ENCODE measurements at places on chromosomes 4 and X.
A peak's percentile ranks its signal among the peaks of the same experiment; 100 is the strongest.

GRCh38 chrX:19245711-19246269 is 97.9 kb upstream of the PDHA1 start:
- DNase-seq, result no peak

DNA sequence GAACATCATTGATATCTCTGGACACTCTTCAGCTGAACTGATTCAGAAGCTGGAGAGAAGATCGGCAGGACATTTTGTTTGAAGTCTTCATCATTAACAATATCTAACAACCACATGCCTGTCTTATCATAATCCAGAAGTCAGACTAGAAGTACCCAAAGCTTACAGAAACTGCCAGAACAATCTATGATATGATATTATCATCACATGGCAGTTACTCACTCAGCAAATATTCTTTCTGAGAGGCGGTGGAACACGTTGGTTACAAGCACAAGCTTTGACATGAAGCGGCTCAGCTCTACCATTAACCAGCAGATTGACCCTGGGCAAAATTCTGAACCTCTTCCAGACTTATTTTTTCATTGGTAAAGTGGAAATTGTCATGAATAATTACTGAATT is 69.4 kb upstream of the KIT start:
- DNase-seq, result no peak

GRCh38 chrX:40065296-40066046 is 32.3 kb downstream of the BCOR start:
- peak; percentile 67 for DNase-seq

DNA sequence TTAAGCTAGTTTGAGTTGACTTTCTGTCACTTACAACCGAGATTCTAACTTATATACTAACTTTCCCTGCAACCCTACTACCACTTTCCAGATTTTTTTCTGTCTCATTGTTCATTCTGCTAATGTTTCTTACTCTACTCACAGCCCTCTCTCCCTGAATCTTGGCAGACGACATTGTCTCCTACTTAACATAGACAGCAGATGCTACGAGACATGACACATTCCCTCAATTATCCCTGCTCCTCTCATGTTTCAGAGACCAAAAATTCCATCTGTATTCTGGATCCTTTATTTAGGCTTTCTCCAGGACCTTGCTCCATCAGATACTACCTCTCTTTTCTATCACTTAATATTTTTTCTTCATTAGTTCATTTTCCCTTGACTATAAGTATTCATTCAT is 379.1 kb upstream of the TEX13C start:
- DNase-seq, result no peak

DNA sequence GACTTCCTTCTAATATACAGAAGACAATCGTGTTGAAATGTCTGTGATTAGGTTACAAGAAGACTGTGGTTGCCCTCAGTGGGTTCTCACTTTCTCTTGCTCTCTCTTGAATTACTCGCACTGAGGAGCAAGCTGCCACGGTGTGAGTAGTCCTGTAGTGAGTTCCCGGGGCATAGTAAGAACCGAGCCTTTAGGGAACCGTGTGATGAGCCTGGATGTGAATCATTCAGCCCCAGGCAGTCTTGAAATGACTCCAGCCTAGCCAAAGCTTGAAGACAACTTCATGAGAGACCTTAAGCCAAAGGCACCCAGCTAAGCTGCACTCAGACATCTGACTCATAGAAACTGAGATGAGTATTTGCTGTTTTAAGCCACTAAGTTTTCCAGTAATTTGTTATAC is 292.7 kb downstream of the SPOCK3 start:
- no peak for DNase-seq

DNA sequence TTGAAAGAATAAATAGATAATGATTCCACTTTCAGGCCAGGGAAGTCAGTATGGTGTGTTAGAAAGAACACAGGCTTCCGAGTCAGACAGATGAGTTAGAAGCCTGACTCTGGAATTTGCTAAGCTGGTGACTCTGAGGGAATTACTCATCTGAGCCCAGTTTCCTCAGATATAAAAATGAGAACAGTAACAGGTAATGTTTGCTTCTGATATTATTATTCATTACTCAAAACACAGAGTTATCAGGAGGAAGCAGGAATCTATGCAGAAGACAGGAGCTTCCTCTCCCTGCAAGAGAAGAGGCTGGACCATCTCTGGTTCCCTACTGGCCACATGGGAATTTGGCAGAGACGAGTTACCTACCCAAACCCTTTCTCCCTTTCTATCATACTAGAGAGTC is 163.1 kb downstream of the EVC2 start:
- DNase-seq, result no peak

- DNase-seq, result no peak
Observed at GRCh38 chr4:113750296-113750695, 11.2 kb downstream of the CAMK2D start.

DNA sequence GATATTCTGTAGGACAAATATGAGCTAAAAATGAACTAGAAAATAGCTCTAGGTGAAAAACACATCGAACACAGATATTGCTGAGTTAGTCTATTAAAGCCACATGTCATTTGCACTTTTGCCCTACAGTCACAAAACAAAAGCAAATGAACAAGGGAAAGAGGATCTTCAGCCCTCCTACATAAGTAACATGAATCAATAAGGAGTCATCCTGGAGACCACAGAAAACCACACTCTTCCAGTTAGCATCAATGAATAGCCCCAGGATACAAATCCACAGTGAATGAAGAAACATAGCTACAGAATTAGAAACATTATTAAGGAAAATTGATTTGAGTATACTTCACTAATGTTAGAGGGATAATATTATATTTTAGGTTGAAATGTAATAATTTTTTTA is 311.4 kb downstream of the MAPK10 start:
- no peak for DNase-seq

DNA sequence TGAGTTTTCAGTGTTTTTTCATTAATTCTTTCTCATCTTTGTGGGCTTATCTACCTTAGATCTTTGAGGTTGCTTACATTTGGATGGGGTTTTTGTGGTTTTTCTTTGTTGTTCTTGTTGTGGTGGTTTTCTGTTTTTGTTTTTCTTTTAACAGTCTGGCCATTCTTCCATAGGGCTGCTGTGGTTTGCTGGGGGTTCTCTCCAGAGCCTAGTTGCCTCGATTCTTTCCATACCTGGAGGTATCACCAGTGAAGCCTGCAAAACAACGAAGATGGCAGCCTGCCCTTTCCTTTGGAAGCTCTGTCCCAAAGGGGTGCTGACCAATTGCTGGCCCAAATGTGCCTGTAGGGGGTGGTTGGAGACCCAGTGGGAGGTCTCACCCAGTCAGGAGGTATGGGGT is 168.6 kb upstream of the CLNK start:
- no peak for DNase-seq

GRCh38 chrX:15834053-15834452 is 20.6 kb downstream of the AP1S2 start:
- DNase-seq, result no peak

DNA sequence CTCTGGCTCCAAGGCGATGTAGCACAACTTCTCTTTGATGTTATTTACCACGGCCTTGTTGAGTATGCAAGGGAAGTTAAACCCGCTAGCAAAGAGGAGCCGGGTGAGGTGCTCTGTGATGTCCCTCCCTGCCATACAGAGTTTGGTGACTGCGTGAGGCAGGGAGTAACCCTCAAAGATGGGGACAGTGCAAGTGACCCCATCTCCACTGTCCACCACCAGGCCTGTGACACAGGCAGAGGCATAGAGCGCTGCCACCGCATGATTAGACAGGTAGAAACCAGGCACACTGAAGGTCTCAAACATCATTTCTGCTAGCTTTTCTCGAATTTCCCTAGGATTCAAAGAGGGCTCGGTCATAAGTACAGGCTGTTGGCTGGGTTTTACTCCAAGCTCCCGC is 677 bp downstream of the ACTRT1 start:
- DNase-seq, result no peak

DNA sequence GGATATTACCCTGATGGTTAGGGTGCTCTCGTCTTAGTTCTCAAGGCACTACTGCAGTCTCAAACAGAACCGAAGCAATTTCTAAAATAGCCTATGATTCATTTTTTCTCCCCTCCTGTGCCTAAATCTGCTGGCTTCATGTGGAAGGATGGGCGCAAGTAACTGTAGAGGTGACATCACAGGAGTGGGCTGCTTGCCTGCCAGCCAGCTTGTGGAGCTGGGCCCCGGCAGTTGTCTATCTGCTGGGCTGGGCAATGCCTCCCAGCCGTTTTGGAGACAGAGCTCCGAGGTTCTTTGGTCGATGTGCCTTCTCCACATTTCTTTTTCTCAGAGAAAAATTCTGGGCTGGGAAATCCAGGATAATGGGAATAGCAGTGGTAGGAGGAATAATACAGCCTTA is 34.3 kb upstream of the CITED1 start:
- no peak for DNase-seq

DNA sequence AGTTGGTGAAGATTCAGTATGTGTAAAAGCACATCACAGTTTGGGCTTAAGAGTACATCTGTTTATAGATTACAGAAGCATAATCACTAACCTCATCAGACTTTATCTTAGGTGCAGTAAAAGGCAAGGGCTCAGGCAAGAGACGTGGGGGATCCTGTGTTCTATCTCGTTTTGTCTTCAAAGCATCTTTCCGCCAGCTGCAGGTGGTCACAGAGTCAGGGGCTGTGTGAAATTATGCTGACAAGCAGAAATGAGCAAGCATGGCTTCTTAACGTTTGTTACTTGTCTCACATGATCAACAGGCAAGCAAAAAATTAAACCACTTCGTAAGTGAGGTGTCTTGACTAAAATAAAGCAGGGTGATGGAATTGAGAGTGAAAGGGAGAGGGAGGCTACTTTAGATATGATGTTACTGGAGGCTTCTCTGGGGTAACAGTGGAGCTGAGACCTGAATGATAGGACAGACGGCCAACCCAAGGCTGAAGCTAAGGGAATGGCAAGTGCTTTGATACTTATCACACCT is 1.4 kb upstream of the TEC start:
- DNase-seq, result no peak

DNA sequence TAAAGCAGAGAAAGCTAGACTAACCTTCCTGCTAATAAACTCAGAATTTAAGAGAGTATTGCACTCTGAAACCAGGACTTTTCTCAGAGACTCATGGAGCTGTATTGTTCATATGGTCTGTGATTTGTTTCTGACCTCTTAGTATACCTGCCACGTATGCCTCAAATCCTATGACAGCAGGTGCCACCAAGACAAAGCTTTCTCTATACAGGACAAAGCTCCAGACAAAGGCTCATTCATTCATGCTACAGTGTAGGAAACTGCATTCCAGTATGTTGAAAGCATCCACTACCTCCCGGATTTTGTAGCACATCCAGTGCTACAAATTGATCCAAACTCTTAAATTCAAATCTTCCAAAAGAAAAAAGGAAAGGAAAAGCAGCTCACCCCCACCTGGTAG is 178.3 kb downstream of the CHIC2 start:
- no peak for DNase-seq

DNA sequence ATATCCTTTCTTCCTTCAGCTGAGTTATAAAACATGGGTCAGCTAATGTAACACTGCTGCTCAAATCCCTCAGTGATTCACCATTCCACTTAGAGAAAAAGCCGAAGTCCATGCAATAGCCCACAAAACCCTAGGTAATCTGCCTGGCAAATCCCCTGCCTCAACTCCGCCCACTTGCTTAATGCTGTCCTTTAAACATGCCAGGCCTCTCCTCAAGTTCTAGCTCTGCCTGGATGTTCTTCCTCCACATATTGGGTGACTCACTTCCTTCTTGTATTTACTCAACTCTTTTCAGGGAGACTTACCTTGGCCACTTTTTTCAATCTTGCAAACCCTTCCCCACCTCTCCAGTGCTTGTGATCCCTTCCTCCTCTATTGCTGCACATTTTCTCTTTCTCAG is 89.8 kb downstream of the EMCN start:
- DNase-seq, result no peak

DNA sequence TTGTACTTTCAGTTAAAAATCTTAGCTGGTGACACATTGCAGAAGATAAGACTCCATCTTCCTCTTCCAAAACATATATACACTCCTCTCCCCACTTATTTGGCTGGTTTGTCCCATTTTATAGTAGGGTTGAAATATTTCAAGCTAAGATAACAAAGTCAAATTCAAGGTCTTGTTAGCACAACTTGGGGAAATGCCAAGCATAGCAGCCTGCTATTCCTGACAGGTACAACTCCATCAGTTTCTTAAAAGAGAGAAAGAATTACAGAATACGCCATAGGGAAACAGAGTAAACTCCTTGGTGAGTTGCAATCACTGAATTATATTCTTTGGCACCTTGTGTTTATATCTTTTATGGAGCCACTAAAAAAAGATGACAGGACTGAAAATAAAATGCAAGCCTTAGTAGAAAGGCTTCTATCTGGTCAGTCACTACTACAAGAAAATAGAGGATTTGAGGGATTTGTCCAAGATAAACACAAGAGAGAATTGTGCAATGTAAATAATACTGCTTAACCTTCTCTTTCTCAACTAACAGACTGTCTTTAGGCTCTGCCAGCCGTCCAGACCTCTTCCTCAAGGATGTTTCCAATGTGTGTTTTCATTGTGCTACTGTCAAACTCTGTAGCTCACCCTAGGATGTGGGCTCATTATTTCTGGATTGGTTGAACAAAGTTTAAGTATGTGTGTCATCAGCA is 170.3 kb downstream of the VEGFC start:
- DNase-seq, result no peak

DNA sequence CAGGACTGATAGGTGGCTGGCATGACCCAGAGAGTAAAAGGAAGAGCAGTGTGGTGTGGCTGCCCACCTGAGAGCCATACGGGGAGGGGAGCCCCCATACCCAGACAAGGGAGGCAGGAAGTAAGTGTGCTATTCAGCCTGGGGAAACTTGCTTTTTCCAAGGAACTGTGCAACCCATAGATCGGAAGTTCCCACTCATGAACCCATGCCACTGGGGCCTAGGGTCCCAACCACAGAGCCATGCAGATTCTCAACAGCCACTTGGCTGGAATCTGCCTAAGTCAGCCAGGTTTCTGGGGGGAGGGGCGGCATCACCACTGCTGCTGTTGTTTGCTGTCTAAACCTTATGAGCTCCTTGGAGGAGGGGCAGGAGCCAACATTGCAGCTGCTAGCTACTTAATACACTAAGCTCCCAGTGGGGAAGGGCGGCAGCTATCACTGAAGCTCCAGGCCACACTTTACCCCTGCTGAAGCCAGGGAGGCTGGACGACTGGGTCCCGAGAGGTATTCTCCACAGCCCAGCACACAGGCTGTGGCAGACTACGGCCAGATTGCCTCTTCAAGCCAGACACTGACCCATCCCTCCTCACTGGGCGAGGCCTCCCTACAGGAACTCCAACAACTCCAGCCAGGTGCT is 410.4 kb downstream of the INPP4B start:
- no peak for DNase-seq

DNA sequence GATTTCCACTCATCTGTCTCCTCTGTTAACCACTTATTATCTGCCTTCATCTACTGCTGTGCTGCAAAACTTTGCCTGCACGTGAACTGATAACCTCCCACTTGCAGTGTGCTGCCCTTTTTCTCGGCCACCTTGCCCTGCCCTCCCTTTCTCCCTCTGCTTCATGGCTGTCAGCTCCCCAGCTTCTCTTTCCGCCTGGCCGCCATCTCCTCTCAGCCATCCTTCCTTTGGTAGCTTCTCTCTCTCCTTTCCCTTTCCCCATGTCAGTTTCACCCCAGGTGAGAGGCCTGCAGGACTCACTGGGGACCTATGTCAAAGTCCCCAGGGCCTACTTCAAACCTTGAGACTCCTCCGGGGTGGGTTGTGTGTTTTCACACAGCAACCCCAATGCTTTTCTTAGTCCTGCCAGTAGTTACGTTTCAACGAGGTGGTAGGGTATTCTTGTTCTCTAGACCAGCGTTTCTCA is 6.6 kb downstream of the MSL3 start:
- no peak for DNase-seq

GRCh38 chr4:20127626-20128025 is 124.1 kb upstream of the SLIT2 start:
- DNase-seq, result no peak
